Fibroblast of lung (primary cell): ENCODE measurements at places on chromosomes 1 and 21. TPM values are rescaled to one million over a fixed set of nuclear protein-coding genes. Genes with fewer than 3 reads are reported as not detected.

CD58 gene
- 5.6 and 8.4 TPM in 2 replicates for total RNA-seq

SGIP1 gene
- 11.0 and 37.8 TPM in 2 replicates for total RNA-seq

CRNN gene
- total RNA-seq = not detected in 2 replicates

UTP25 gene
- 6.9 and 10.4 TPM in 2 replicates for total RNA-seq

RAB25 gene
- not detected in 2 replicates for total RNA-seq

GPR25 gene
- not detected in 2 replicates for total RNA-seq

PEX19 gene
- 43.7 and 72.8 TPM in 2 replicates for total RNA-seq

OR10J1 gene
- not detected in 2 replicates for total RNA-seq

GRCh38 chr1:2231532-2232254 lies 3.6 kb downstream of the SKI start:
- H3K27ac ChIP-seq = peak overlapping the region; percentile 86
- H3K36me3 ChIP-seq = peaks cover 9% of the 10 kb centered on the region
- H3K4me1 ChIP-seq = peaks cover 25% of the 10 kb centered on the region
- DNase-seq = peak; percentile 81
- H3K27me3 ChIP-seq = no peaks in the 10 kb centered on the region
- H3K4me3 ChIP-seq = peak overlapping the region; percentile 72

DNA sequence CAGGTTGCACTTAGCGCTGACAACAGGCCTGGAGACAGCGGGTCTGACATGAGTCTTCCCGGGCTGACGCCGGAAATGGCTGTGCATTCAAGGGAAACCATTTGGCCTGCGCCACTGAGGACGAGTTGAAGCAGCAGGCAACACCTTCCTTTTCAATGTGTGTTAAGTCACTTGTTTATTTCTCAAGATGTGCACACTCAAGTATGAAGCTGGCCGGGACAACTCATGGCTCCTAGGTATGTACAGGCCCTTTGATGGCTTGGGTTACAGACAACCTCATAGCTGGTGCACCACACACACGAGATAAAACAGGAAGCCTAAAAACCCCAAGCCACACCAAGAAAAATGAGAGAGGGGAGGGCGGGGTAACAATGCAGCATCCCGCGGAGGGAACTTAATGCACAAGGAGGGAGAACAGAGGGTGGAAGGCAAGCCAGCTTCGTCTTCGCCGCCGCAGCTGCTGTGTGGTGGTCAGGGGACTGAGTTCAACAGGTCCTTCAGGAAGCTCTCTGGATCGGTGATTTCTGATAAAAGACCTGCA lies 118.0 kb upstream of the IFFO2 start:
- peaks cover 44% of the 10 kb centered on the region for H3K36me3 ChIP-seq
- H3K4me3 ChIP-seq = no peak overlapping the region
- H3K27ac ChIP-seq = no peak overlapping the region
- H3K4me1 ChIP-seq = no peaks in the 10 kb centered on the region

GRCh38 chr1:113856401-113856790 lies 15.1 kb downstream of the PTPN22 start:
- no peak for DNase-seq
- no peak overlapping the region for H3K27ac ChIP-seq
- peaks cover 12% of the 10 kb centered on the region for H3K4me1 ChIP-seq
- H3K27me3 ChIP-seq = no peaks in the 10 kb centered on the region
- no peak overlapping the region for H3K4me3 ChIP-seq

GRCh38 chr1:147266381-147266780 lies 23.9 kb downstream of the CHD1L start:
- no peak overlapping the region for H3K27ac ChIP-seq
- no peaks in the 10 kb centered on the region for H3K27me3 ChIP-seq
- peaks cover 7% of the 10 kb centered on the region for H3K4me1 ChIP-seq
- no peak for DNase-seq
- H3K4me3 ChIP-seq = no peak overlapping the region

- H3K4me1 ChIP-seq = peaks cover 29% of the 10 kb centered on the region
- H3K27me3 ChIP-seq = no peaks in the 10 kb centered on the region
- H3K27ac ChIP-seq = peak overlapping the region; percentile 79
- no peak overlapping the region for H3K4me3 ChIP-seq
- DNase-seq = peak; percentile 35
Observed at GRCh38 chr21:46081022-46081861, 16.7 kb upstream of the COL6A2 start.

GRCh38 chr1:67892476-67893125 lies 59.3 kb upstream of the GNG12 start:
- DNase-seq = peak; percentile 68
- no peaks in the 10 kb centered on the region for H3K27me3 ChIP-seq
- H3K36me3 ChIP-seq = no peaks in the 10 kb centered on the region
- no peak overlapping the region for H3K27ac ChIP-seq

GRCh38 chr1:244214009-244214967 lies 163.2 kb downstream of the ZBTB18 start:
- H3K36me3 ChIP-seq = no peaks in the 10 kb centered on the region
- no peaks in the 10 kb centered on the region for H3K4me1 ChIP-seq
- H3K4me3 ChIP-seq = no peak overlapping the region
- H3K27me3 ChIP-seq = peaks cover under 1% of the 10 kb centered on the region

GRCh38 chr1:43444836-43445235 lies 8.9 kb downstream of the HYI start:
- H3K4me1 ChIP-seq = no peaks in the 10 kb centered on the region
- no peak overlapping the region for H3K4me3 ChIP-seq
- DNase-seq = no peak
- no peak overlapping the region for H3K27ac ChIP-seq
- no peaks in the 10 kb centered on the region for H3K27me3 ChIP-seq
- peaks cover 41% of the 10 kb centered on the region for H3K36me3 ChIP-seq

DNA sequence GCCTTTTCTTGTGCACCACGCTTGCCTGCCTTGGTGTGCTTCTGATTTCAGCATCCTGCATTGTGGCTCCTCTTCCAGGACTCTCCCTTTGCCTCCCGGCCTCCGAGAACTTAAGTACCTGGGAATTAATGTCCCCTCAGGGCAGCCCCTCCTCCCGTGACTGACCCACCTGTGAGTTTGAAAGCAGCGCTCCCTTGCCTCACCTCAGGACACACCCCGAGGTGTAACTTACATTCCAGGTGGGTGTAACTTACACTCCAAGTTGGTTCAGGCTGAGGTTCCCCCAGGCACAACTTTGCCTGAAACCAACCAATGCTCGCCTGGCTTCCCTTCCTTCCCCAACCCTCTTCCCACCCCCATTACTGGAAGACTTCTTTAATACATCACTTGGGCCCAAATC lies 161.4 kb downstream of the KAZN start:
- no peaks in the 10 kb centered on the region for H3K36me3 ChIP-seq
- H3K4me1 ChIP-seq = no peaks in the 10 kb centered on the region
- H3K27me3 ChIP-seq = no peaks in the 10 kb centered on the region
- H3K27ac ChIP-seq = no peak overlapping the region

GRCh38 chr1:43531906-43532584 lies 1.4 kb downstream of the PTPRF start:
- H3K36me3 ChIP-seq = no peaks in the 10 kb centered on the region
- H3K27ac ChIP-seq = no peak overlapping the region
- H3K4me1 ChIP-seq = peaks cover 6% of the 10 kb centered on the region
- H3K27me3 ChIP-seq = no peaks in the 10 kb centered on the region
- no peak for DNase-seq

DNA sequence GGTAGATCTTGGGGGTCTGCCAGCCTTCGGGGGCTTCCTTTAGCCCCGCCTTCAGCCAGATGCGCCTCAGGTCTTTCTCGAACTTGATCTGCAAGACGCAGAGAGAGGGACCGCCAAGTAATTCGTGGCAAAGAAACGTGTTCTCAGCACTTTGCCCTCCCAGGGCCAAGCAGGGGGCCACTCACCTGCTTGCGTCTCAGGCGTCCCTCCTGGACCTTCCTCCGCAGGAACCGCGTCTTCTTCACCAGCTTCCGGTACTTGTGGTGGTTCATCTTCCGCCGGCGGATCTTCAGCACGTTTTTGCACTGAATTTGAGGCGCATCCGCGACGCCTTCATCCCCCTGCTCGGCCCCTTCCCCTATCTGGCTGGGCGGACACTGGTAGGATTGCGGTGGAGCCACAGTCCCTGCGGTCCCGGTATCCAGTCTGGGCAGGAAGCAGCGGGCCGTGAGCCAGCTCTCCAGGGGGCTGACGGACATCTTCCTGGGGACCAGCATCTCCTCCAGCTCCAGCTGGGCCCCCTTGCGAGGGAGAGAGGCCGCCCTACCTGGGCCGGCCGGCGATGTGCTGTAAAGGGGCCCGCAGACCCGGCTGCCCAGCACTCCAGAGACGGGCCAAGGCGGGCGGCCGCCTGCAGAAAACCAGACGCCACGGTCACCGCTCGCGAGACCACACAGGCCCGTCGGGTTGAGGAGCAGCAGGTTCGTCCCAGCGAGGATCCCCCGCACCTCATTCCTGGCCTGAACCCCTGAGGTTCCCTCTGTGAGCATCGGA lies 1.0 kb downstream of the AURKAIP1 start:
- H3K36me3 ChIP-seq = peaks cover 17% of the 10 kb centered on the region
- peaks cover 15% of the 10 kb centered on the region for H3K4me1 ChIP-seq
- DNase-seq = no peak
- H3K4me3 ChIP-seq = peak overlapping the region; percentile 86

- DNase-seq = no peak
- no peaks in the 10 kb centered on the region for H3K27me3 ChIP-seq
- no peaks in the 10 kb centered on the region for H3K36me3 ChIP-seq
- no peak overlapping the region for H3K4me3 ChIP-seq
Observed at GRCh38 chr1:171310661-171311087, 3.3 kb upstream of the FMO4 start.

- H3K27ac ChIP-seq = no peak overlapping the region
- no peak overlapping the region for H3K4me3 ChIP-seq
- no peaks in the 10 kb centered on the region for H3K36me3 ChIP-seq
- H3K4me1 ChIP-seq = no peaks in the 10 kb centered on the region
- peak; percentile 38 for DNase-seq
- no peaks in the 10 kb centered on the region for H3K27me3 ChIP-seq
Observed at GRCh38 chr1:170959385-170959784, 24.1 kb downstream of the MROH9 start.

DNA sequence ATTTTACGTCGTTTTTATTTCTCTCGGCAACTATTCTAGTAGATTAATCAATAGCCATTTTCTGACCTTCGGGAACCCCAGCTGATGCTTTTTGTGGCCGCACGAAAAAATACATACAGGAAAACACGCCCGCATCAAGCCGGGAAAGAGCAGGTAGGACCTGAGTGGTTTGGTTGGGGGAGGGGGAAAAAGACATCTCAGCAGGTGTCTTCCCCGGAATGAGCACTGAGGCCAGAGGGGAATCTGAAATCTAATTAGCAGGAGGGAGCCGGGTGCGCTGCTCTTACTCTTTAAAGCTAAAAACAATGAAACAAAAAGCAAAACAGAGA lies 618 bp upstream of the FOXD3 start:
- peak overlapping the region; percentile 49 for H3K4me3 ChIP-seq
- peaks cover 94% of the 10 kb centered on the region for H3K27me3 ChIP-seq
- no peak for DNase-seq

GRCh38 chr1:234168061-234168724 lies 205.1 kb upstream of the COA6 start:
- no peak overlapping the region for H3K27ac ChIP-seq
- H3K4me1 ChIP-seq = no peaks in the 10 kb centered on the region
- no peaks in the 10 kb centered on the region for H3K27me3 ChIP-seq
- no peak for DNase-seq
- H3K4me3 ChIP-seq = no peak overlapping the region
- H3K36me3 ChIP-seq = no peaks in the 10 kb centered on the region

GRCh38 chr1:111988743-111989453 lies 570 bp downstream of the KCND3 start:
- H3K36me3 ChIP-seq = no peaks in the 10 kb centered on the region
- peaks cover 33% of the 10 kb centered on the region for H3K27me3 ChIP-seq
- no peak for DNase-seq

- H3K27ac ChIP-seq = no peak overlapping the region
- peak; percentile 62 for DNase-seq
- peak overlapping the region; percentile 11 for H3K4me3 ChIP-seq
- H3K4me1 ChIP-seq = no peaks in the 10 kb centered on the region
- no peaks in the 10 kb centered on the region for H3K36me3 ChIP-seq
- H3K27me3 ChIP-seq = no peaks in the 10 kb centered on the region
Observed at GRCh38 chr1:190478149-190479049, 735 bp upstream of the BRINP3 start.

- no peak overlapping the region for H3K4me3 ChIP-seq
- no peak overlapping the region for H3K27ac ChIP-seq
- H3K4me1 ChIP-seq = no peaks in the 10 kb centered on the region
- peaks cover 14% of the 10 kb centered on the region for H3K27me3 ChIP-seq
- H3K36me3 ChIP-seq = no peaks in the 10 kb centered on the region
- peak; percentile 73 for DNase-seq
Observed at GRCh38 chr1:2534687-2535441, 4.8 kb upstream of the HES5 start.

GRCh38 chr1:222009105-222009730 lies 267.3 kb upstream of the DUSP10 start:
- peak; percentile 25 for DNase-seq
- no peaks in the 10 kb centered on the region for H3K4me1 ChIP-seq
- no peak overlapping the region for H3K27ac ChIP-seq
- H3K36me3 ChIP-seq = no peaks in the 10 kb centered on the region
- H3K4me3 ChIP-seq = no peak overlapping the region

DNA sequence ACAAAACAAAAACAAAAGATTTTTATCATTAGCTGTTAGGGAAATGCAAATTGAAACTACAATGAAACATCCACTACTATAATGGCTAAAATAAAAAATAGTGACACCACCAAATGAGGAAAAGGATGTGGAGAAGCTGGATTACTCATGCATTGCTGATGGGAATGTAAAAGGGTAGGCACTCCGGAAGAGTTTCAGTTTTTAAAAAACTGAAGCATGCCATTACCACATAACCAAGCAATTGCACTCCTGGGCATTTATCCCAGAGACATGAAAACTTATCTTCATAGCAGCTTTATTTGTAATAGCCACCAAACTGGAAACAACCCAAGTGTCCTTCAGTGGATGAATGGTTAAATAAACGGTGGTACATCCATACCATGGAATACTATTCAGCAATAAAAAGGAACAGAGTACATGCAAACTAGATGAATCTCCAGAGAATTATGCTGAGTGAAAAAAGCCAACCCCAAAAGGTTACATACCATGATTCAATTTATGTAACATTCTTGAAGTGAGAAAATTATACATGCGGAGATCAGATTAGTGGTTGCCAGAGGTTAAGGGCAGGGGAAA lies 14.5 kb upstream of the CFAP298 start:
- no peak overlapping the region for H3K4me3 ChIP-seq
- H3K27me3 ChIP-seq = no peaks in the 10 kb centered on the region
- DNase-seq = peak; percentile 84
- H3K4me1 ChIP-seq = no peaks in the 10 kb centered on the region
- no peak overlapping the region for H3K27ac ChIP-seq

GRCh38 chr1:76055987-76056386 lies 18.6 kb upstream of the ST6GALNAC3 start:
- no peaks in the 10 kb centered on the region for H3K27me3 ChIP-seq
- no peak overlapping the region for H3K27ac ChIP-seq
- H3K4me3 ChIP-seq = no peak overlapping the region
- no peaks in the 10 kb centered on the region for H3K36me3 ChIP-seq
